Occipital lobe (tissue), 3 donors: ENCODE measurements at places on chromosomes 16 and 17. TPM values are rescaled to one million over a fixed set of nuclear protein-coding genes. Genes with fewer than 3 reads are reported as not detected.

KLHL10 gene
- total RNA-seq = not detected

SOX8 gene
- total RNA-seq = 20.1 TPM

PARN gene
- 25.6 TPM for total RNA-seq

C17orf50 gene
- total RNA-seq = not detected

ACBD4 gene
- 3.0 TPM for total RNA-seq

CACNG5 gene
- 0.31 TPM for total RNA-seq

ACSM2A gene
- not detected for total RNA-seq

FBXL20 gene
- total RNA-seq = 22.9 TPM

SMIM22 gene
- not detected for total RNA-seq

SOX15 gene
- total RNA-seq = 0.47 TPM

RGS9 gene
- 4.2 TPM for total RNA-seq

TBC1D3K gene
- not detected for total RNA-seq

CCR7 gene
- total RNA-seq = not detected
